ENCODE measurements at places on chromosomes 2 and 18. TPM values are rescaled to one million over a fixed set of nuclear protein-coding genes. Genes with fewer than 3 reads are reported as not detected.

The NABP1 gene
- total RNA-seq = 30.2 TPM

The TMEM150A gene
- total RNA-seq = 6.3 TPM

GRCh38 chr2:217695033-217695520, 307.7 kb downstream of the TNS1 start:
- no peak for DNase-seq

DNA sequence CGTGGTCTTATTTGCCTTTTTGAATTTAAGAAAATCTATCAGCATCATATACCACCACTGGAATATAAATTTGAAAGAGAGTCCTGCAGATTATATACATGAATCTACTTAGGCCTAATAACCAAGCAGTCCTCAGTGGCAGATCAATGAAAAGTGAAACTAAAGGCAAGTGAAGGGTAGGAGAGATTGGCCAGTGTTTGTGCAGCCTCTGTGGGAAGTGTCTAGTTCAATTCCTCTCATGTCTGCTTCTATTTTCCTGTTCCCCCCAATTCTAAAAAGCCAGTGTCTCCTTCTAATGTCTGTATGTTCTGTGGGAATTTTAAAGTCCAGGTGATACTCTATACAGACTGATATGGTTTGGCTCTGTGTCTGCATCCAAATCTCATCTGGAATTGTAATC, 61.9 kb downstream of the FN1 start:
- DNase-seq = no peak
